Stimulated activated CD8-positive, alpha-beta memory T cell treated with anti-CD3 and anti-CD28 coated beads, Interleukin-7, amount 100 ng/mL, for 1 hour (primary cell): ENCODE measurements at places on chromosomes 3 and 15.

DNA sequence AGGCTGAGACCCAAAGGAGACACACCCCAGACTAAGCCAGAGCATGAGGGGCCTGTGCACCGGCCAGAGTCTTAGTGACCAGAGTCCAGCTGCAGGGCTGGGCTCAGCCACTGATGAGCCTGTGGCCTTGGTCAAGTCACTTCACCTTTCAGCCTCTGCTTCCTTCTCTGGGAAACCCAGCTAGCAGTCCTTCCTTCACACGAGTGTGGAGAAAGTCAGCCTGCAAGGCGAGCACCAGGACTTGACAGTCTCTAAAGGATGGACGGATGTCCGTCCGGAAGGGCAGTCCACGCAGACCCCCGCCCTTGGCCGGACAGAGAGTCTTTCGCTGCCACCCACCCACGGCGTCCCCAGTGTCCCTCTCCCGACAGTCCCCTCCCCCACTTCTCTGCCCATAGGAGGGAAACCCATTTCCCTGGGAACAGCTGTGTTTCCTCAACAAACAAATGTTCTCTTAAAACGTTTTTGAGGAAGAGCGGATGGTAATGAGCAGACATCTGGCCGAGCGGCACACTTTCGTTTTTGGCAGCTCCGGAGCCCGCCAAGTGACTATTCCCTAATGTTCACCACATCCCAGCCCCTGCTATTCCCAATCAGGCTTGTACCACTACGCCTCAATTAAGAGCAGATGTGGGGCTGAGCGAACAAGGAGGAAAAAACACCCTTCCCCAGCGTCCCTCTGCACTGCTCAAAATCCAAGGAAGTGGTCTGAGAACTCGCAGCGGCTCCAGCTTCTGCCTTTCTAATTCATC lies 129.1 kb upstream of the SMAD3 start:
- no peak for DNase-seq

- DNase-seq, result no peak
These were observed 10.8 kb upstream of the LRRC2 start for GRCh38 chr3:46576879-46577278.

DNA sequence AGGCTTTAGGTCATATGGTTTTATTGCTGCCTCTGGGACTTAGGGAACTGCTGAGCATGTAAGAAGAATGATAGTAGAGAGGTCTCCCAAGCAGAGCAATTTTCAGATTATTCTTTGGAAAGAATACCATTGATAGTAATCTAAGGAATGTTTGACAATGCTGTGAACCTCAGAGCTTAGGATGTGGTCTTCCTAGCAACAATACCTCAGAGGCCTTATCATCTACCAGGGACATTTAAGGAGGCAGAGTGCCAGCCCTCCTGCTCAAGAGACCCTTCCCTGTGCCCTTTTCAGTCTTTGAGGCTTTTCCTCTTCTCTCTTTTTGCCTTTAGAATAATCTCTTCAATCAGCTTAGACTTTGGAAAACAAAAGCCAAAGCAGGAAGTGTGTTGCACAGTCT lies 272.1 kb downstream of the OXSM start:
- no peak for DNase-seq

GRCh38 chr3:184261270-184261853 lies at the start of gene CAMK2N2:
Gene CAMK2N2 (minus strand): TSS chr3:184261553. CDS start chr3:184261285, 268 bp downstream.
- no peak for DNase-seq

DNA sequence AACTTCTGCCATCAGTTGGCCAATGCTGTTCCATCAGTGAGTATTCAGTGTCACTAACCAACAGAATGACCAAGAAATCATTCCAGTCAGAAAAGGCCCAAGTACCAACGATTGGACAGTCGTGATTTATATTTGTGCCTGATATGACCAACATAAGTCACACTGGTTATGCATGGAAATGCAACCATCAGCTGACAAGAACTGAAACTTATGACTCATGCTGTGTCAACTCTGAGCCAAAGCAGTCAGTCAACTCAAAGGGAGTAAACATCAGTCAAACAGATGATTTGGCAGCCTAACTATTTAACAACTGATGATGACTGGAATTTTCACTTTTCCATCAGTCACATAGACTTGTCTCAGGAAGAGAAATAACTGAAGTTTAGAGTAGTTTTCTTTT lies 142.4 kb downstream of the ANXA2 start:
- DNase-seq, result no peak

DNA sequence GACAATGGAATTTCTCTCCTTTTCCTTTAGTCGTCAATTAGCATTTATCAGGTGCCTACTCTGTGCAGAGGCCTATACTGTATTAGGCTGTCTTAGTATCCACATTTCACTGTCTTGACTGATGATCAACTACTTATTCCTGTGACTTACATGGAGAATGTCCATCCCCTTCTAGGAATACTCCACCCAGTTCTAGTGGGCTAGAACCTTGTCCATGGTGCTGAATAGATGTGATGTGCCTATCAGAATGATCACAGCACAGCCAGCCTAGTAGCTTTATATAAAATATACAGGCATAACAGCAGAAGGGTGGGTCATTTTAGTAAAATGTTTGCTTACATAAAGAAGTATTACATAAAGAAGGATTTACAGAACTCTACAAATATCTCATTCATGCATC lies 621.4 kb downstream of the PDCD6IP start:
- no peak for DNase-seq

GRCh38 chr3:59605318-59605717 lies 555.5 kb upstream of the CFAP20DC start:
- DNase-seq, result no peak
